Stimulated activated CD4-positive, alpha-beta T cell treated with anti-CD3 and anti-CD28 coated beads, Interleukin-1b, Interleukin-23, amount 100 ng/mL, for 1 hour (primary cell): ENCODE measurements at places on chromosomes 1 and 21.

DNA sequence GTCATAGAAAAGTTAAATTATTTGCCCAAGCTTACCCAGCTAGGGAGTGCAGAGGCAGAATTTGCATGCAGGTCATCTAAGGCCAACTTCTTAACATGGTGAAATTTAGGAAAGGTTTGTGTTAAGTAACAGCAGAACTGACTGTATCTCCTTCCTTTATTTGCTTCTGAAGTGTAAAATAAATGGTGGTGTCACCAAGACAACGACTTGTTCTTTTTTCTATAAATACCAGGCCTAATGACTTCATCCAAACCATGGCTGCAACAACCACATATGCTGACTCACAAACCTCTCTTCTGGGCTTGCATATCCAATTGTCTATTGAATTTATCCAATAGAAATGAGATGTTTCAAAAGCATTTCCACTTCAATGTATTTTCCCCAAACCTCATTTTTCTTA is 19.1 kb downstream of the COL24A1 start:
- DNase-seq = no peak

- no peak for DNase-seq
Measured at GRCh38 chr1:192689459-192689858, 53.5 kb downstream of the RGS13 start.

- DNase-seq = no peak
Measured at GRCh38 chr1:247578946-247579460, 9.2 kb upstream of the OR2G2 start.

DNA sequence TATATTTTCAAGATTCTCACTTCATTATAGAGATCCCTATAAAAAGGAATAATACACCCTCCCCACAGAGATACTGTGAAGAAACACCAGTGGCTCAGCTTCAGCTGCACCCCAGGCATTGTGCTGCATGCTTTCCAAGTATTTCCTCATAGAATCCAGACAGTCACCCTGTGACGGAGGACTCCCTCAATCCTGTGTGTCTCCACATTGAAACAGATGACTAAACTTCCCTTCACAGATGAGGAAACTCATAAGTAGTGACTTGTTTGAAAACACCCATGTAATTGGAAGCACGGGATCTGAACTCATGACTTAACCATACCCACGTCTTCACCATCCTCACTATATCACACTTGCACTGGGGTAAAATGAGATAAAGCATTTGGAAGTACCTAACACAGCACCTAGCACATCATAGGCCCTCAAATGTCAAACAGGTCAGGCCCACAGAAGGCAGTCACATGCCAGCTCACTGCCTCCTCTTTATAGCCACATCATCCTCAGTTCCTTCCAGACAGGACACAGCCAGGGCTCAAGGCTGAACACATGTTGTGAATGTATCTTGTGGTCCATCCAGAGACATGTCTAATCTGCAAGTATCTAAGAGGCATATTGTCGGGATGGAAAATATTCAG is 55.2 kb downstream of the GPR161 start:
- no peak for DNase-seq

DNA sequence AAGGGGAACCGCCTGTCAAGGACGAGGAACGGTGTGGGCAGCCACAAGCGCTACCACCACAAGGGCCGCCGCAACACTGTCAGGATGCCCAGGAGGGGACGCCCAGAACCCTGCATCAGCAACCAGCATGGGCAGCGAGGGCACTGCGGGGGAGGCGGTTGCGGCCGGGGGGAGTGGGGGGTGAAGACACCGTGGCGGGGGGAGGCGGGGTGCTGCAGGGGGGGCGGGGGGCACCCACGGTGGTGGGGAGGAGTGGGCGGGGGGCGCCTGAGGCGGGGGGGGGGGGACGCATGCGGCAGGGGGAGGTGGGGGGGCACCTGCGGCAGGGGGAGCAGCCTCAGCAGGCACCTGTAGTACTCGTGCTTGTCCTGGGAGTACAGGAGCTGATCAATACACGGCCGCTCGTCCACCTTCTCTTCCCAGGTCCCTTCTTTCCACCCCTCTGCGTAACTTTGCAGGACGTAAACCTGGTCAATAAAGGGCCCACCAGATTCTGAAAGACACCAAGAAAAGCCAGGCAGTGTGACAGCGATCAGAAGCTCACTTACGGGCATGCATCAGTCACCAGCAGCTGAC is 4.6 kb downstream of the POFUT2 start:
- no peak for DNase-seq

- no peak for DNase-seq
Measured at GRCh38 chr1:84972377-84972987, 24.4 kb downstream of the MCOLN2 start.
